ENCODE measurements at places on chromosomes 1 and 21.

- peak; percentile 6 for DNase-seq
Measured at GRCh38 chr1:160862203-160863060, at the start of gene CD244. Gene CD244, minus strand, starts transcription at chr1:160862887. Its CDS starts 210 bp downstream, at chr1:160862677.

DNA sequence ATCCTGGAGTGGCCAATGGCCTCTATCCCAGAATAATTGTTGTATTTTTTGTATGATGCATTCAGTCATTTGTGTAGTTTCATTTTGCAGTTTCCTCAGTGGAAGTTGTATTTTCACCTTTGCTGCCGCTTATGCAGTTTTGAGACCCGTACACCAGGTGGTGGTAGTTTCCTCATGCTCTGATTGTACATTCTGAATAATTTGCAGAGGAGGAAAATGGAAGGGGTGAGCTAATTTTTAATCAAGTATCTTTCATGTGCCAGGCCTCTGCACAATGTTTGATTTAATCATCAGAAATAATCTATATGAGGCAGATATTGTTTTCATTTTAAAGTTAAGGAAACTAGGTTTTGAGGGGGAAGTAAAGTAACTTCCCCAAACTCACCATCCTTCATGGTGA lies 29.5 kb downstream of the HLX start:
- no peak for DNase-seq

DNA sequence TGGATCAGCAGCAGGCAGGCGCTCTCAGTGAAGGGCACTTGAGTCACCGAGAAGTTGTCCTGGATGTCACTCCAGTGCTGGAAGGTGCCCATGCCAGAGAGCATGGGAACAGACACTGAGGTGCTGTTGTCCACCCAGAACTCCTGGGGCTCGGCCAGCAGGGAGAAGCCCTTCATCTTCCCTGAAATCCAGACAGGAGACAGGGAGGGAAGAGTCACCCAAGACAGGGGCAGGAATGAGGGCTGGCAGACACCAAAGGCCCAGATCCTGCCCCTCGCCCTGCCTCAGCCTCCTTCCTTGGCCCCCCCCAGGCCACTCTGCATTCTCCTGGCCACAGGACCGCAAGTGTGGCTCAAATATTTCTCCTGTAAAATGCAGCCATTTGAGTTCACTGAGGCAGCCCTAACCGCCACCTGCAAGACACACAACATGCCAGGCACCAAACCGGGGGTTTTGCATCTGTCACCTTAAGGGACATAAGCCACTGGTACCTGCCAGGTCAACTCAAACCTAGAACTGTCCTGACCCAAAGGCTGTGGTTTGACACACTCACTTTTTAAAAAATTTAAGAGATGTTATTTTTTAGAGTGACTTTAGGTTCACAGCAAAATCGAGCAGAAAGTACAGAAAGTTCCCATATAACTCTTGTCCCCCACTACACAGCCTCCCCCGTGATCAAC lies 7.8 kb downstream of the AGT start:
- DNase-seq = no peak

- no peak for DNase-seq
Measured at GRCh38 chr1:172322219-172323061, 98.0 kb upstream of the C1orf105 start.

GRCh38 chr1:7107109-7107830 lies 322.0 kb downstream of the CAMTA1 start:
- DNase-seq = no peak

GRCh38 chr1:54315099-54315498 lies 91.1 kb downstream of the SSBP3 start:
- DNase-seq = no peak

- no peak for DNase-seq
Measured at GRCh38 chr21:16554503-16554902, 824.7 kb downstream of the USP25 start.

GRCh38 chr1:156081917-156082308 lies 352 bp downstream of the MEX3A start:
- no peak for DNase-seq

DNA sequence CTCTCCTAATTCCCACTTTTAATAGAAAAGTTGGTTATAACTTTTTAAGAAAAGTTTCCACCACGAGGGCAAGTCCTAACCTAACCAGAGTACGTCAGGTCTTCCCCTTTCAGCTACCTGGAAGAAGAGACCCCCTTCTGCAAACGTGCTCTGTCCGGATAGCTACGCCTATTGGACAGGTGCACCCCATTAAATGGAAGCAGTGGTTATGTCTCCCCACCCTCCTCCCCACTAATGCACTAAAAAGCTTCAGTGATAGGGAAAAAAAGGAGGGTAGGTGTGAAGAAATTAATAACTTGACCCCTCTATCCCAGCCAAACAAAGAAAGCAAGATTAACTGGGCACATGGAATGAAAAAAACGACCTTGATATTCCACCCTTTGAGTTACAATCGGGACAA lies 7.7 kb downstream of the GLUL start:
- DNase-seq = no peak

DNA sequence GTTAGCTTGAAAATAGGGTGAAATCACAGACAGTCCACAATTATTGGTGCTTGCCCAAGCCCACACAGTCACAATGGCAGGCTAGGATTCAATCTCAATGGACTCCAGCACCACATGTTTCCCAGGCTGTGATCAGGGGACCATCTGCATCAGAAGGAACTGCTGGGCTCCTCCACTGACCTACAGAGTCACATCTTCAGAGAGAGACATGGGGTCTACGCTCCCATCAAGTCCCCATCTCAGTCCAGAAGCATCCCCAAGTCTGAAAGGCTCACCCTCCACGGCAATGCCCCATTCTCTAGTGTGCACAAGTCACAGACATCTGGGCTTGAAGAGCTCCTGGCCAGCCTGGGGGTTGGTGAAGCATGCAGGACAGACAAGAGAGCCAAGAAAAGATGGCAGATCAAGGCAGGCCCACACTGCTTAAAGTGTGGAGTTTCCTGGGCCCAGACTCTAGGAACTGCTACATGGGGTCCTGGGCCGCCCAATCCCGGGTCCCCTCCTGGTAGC lies 262.5 kb downstream of the NPHP4 start:
- DNase-seq = no peak

GRCh38 chr21:39444421-39445180 lies 977 bp downstream of the LCA5L start:
- DNase-seq = no peak

DNA sequence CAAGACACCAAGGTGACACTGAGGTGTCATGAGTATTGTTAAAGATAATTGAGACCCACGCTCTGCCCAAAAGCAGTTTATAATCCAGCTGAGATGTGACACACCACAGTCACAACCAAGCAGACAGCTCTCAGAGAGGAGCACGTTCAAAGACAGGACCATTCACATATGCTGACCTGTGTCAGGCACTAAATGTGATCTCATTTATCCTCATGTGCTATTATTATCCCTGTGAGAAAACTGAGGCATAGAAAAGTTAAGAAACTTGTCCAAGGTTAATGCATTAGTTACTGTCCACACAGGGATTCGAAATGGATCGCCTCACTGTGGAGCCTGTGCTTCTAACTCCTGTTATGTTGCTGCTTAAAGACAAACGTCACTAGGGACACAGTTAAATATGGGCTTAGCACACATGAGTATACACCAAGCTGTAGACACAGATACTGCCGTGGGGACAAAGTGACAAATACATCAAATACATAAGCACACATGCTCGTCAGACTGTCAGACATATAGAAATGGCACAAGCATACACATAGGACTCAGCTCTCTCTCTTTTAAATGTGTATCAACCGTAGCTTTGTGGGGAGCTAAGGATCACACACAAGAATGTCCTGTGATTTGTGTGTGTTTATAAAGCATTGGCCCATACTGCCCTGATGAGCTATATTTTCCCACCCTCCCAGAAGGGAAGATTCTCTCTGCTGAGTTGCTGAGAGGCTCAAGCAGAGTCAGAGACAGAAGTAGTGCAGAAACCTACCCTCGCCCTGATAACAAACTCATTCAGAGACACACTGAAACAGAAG lies 3.5 kb upstream of the IGSF8 start:
- DNase-seq = no peak

GRCh38 chr1:43987159-43987902 lies 4.1 kb upstream of the CCDC24 start:
- DNase-seq = no peak

GRCh38 chr1:160168609-160169369 lies 17.4 kb downstream of the ATP1A4 start:
- DNase-seq = no peak

GRCh38 chr1:89616844-89617627 lies 15.9 kb upstream of the LRRC8C start:
- no peak for DNase-seq

GRCh38 chr1:43970502-43970901 lies 692 bp downstream of the DPH2 start:
- DNase-seq = no peak

DNA sequence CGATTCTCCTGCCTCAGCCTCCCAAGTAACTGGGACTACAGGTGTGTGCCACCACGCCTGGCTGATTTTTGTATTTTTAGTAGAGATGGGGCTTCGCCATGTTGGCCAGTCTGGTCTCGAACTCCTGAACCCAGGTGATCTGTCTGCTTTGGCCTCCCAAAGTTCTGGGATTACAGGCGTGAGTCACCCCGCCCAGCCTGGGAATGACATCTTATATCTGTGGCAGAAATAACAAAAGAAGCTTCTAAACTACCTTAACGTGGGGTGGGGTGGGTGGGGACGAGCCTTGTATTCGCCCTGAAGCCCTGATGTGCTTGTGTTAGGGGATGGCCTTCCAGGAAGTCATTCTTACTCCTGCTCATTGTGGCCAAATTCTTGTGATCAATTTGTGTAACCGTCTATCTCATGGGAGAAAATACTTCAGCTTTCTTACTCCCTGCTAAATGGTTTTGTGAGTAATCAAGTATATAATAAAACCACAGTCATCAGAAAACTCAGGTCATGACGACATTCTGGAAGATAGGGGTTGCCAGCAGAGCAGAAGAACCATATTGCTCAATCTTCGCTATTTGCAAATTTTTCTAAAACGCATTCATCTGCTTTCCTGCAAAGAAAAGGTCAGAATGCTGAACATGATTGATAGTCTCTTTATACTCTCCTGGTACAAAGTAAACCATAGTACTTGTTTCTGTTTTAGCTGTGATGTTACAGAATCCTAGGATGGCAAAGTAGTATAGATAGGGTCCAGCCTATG lies 63.2 kb downstream of the DIRAS3 start:
- DNase-seq = no peak

- no peak for DNase-seq
Measured at GRCh38 chr1:161193561-161194235, 5.2 kb downstream of the ADAMTS4 start.

DNA sequence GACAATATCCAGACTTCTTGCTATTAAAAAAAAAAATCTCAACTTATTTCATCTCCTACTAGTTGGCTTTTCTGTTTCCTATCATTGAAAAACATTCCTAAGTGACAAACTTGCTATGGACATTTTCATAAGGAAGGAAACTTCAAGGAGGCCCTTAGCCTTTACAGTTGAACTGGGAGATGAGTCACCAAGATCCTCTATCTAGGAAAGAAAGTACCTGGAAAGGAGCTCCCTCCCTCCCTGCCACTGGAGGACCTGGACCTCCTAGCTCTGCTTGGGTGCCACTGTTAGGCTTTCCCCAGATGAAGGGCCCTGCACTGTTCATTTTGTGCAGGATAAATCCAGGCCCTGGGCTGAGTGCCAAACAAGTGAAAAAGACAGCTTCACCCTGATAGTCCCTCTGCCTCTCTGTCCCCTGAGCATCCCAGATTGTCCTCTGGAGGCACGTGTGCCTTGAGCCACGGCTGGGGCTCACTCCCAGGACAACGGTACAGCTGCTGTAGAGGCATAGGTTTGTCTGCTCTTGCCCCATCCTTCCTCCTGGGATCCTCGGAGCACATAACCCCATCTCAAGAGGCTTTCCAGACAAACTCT lies 40.2 kb upstream of the SOX13 start:
- DNase-seq = no peak

- peak; percentile 8 for DNase-seq
Measured at GRCh38 chr21:42527489-42528158, 14.0 kb downstream of the SLC37A1 start.

- DNase-seq = no peak
Measured at GRCh38 chr1:6496365-6496721, 4.9 kb upstream of the PLEKHG5 start.

GRCh38 chr1:156760796-156761104 lies 6.6 kb upstream of the PRCC start:
- DNase-seq = no peak

GRCh38 chr1:18649693-18650370 lies 19.2 kb downstream of the PAX7 start:
- DNase-seq = no peak

GRCh38 chr1:151356696-151357095 lies 9.6 kb upstream of the RFX5 start:
- DNase-seq = no peak

GRCh38 chr1:27391511-27392095 lies 819 bp upstream of the GPR3 start:
- DNase-seq = no peak

DNA sequence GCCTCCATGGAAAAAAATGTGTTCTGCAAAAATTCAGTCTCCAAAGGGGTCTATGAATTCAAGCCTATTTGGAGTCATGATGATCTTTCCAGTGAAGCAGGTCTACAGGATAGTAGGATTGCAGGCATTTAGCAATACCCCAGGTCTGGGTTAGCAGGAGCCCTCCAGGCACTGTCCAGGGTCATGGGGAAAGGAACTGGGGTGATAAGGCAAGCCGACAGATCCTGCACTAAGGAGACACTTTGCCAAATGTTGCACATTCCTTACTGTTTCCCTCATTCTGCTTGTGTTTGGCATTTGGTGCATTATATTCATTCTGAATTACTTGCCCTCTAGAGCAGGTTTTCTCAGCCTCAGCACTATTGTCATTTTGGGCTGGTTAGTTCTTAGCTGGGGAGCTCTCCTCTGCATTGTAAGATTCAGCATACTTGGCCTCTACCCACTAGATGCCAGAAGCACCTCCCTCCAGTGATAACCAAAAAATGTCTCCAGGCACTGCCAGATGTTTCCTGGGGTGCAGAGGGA lies 333.3 kb upstream of the PLXNA2 start:
- no peak for DNase-seq

GRCh38 chr1:78716186-78716585 lies 66.6 kb downstream of the IFI44 start:
- no peak for DNase-seq

DNA sequence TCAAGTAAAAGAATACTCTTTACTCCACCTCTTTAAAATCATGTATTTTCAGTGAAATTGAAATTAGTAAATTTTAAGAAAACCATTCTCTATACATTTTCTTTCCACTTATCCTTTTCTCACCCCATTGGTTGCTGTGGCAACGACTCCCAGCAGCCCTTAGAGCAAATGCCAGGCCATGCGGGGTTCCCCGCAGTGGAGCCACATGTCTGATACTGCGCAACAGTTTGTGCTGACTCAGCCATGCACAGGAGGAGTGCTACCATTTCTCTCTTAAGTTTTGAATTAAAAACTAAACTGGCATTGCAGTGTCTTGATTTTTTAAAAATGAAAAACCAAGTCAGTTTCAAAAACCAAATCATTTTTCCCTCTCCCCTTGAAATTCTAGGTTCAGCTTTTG lies 214.1 kb upstream of the L1TD1 start:
- no peak for DNase-seq

- no peak for DNase-seq
Measured at GRCh38 chr21:26715878-26716506, 129.2 kb downstream of the ADAMTS1 start.

All from stimulated activated CD4-positive, alpha-beta T cell treated with anti-CD3 and anti-CD28 coated beads, TNF-alpha, amount 100 ng/mL, for 1 hour (primary cell).